ENCODE measurements at places on chromosomes 4 and X. TPM values are rescaled to one million over a fixed set of nuclear protein-coding genes. Genes with fewer than 3 reads are reported as not detected.

Gene MID1
- 48.8 TPM for total RNA-seq

Gene PAGE5
- total RNA-seq, result not detected

Gene DRP2
- 0.64 TPM for total RNA-seq

Gene DMP1
- total RNA-seq, result not detected

Gene GNRHR
- total RNA-seq, result not detected

Gene TRPC5OS
- total RNA-seq, result 0.07 TPM

Gene ADGRL3
- not detected for total RNA-seq

All from HCT116 (cell line).